ENCODE measurements at places on chromosomes 2 and 18.

DNA sequence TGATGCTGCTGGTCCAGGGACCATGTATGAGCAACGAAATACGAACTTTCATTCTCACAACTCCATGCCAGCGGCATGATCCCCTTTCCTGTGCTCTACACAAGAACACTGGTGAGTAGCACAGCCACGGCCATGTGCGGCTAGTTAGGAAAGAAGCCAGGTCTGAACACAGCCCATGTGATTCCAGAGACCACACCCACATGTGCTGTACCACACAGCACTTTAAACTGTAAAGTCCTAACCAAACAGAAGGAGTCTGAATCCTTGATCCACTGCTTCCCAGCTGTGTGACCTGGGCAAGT lies 33.0 kb upstream of the ACAA2 start:
- DNase-seq: no peak

DNA sequence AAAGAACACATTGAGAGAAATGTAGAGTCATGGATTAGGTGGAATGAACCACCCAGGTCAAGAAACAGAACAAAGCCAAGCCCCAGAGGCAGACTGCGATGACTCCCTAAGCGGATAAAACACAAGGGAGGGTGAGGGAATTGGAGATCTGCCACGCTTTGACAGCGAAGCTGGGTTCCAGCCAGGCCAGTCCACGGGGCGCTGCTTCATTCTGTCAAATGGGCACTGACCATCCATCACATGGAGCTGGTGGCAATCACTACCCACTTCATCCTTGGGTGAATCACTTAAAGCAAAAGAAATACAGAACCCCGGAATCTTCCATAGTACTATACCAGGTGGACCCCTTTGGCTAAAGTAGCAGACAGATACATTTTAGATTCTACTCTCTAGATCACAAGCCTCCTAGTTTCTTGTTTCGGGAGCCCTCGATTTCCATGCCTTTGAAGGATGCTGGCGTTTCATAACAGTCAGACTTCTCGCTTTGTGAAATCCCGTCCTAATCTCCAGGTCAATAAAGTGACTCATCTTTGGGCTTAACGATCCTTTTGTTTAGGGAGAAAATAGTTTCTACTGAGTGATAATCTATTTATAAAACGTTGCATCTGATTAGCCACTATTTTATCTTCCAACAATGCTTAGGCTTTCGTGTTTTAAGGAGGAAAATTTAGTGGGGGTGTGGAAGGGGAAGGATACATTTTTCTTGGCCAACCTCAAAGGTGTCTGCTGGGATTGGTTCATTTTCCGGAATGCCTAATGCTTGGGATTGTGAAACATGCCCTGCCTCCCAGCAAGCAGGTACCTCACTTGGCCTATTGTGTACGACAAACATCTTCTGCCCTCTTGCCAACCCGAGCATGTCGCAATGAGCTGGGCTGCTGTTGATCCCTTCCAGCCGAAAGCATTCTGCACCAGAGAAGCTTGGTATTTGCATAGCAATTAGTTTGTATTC lies 44.1 kb upstream of the HDAC4 start:
- DNase-seq: no peak

GRCh38 chr18:9787712-9788111 lies 79.6 kb downstream of the RAB31 start:
- no peak for DNase-seq

DNA sequence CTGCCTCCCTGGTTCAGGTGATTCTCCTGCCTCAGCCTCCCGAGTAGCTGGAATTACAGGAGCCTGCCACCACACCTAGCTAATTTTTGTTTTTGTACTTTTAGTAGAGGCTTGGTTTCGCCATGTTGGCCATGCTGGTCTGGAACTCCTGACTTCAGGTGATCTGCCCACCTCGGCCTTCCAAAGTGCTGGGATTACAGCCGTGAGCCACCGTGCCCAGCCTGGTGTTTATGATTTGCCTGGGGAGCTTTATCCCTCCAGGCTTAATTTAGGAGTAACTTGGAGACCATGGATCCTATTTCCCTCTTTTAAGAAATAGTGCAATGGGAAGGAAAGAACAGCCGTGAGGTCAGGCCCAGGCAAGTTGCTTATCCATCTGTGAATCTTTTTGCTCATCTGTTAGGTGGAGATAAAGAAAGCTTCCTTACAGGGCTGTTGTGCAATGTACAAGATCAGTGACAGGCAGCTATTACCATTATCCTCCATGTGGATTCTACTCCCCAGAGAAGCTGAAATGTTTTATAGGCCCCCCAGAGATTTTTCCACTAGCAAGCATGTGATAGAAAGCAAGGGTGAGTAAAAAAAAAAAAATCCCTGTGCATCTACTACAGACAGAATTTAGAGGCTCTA lies 104.9 kb upstream of the MGAT5 start:
- no peak for DNase-seq

- DNase-seq: no peak
Measured at GRCh38 chr2:16094811-16095210, 154.5 kb downstream of the MYCN start.

- no peak for DNase-seq
Measured at GRCh38 chr2:205482399-205483081, 199.8 kb upstream of the NRP2 start.

GRCh38 chr2:188870289-188870688 lies 103.9 kb upstream of the COL3A1 start:
- DNase-seq: no peak

DNA sequence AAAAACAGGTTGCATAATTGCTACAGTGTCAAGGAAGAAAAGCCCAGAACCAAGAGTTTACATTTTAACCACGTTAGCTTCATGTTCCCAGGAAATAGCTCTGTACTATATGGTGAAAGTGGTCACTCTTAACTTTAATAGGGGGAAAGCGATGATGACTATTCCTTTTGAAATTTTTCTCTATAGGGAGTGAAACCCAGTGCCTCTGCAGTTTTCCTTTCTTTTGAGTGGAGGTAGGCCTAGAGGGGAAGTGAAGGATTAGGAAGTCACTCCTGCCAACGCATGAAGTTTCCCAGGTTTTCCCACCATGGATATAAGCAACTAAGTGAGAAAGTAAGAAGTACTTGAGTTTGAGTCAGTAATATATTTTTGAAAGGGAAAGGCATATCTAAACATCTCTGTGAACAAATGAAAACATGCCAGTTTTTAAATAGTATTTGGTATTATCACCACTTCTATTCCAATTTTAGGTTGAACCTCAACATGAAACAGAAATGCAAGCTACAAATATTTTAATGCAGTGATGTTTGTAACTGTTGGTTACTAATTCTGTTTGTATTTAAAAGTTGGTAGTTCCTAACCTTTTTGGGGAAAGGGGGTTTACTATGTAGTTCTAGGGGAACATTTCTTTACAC lies 91.9 kb downstream of the VRK2 start:
- no peak for DNase-seq

- peak; percentile 22 for DNase-seq
Measured at GRCh38 chr2:113273027-113273551, 5.6 kb downstream of the PAX8 start.

GRCh38 chr18:68800075-68800474 lies 2.2 kb downstream of the CCDC102B start:
- no peak for DNase-seq

GRCh38 chr18:54737986-54738385 lies 90.3 kb upstream of the RAB27B start:
- DNase-seq: no peak

- no peak for DNase-seq
Measured at GRCh38 chr2:57886161-57886786, 160.3 kb upstream of the VRK2 start.

GRCh38 chr18:79400591-79401381 lies 5.1 kb downstream of the NFATC1 start:
- DNase-seq: peak; percentile 57

DNA sequence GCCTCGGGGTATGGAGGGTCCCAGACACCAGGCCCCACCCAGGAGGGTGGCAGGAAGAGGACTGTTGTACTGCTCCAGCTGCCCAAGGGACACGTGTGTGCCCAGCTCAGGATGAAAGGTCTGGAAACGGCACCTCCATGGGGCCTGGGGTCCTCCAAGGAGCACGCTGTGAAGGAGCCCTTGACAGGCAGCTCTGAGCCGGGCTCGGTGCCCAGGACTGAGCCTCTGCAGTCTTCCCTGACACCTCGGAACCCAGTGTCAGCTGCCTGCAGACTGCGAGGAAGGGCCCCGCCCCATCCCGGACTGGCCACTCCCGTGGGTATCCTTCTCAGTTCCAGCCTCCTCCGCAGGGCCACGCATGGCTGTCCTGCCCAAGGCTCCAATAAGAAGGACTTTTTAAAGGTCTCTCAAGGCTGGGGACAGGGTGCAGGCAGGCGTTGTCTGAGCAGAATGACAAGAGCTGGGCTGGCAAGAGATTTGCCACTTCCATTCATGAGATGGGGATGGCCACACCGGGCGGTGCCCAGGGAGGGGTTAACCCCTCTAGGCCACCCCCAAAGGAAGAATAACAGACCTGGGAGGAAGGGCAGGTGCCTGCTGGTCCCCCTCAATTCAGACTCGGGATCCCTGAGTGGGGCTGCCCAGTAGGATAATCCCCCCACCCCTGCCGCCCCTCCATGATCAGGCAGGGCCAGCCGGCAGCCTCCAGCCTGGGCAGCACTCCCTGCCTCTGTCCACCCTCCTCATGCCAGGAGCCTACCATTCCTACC lies 8.9 kb downstream of the ECEL1 start:
- no peak for DNase-seq

GRCh38 chr2:160670618-160671017 lies 177.0 kb upstream of the RBMS1 start:
- no peak for DNase-seq

GRCh38 chr2:72173640-72174321 lies 26.1 kb upstream of the CYP26B1 start:
- DNase-seq: no peak

DNA sequence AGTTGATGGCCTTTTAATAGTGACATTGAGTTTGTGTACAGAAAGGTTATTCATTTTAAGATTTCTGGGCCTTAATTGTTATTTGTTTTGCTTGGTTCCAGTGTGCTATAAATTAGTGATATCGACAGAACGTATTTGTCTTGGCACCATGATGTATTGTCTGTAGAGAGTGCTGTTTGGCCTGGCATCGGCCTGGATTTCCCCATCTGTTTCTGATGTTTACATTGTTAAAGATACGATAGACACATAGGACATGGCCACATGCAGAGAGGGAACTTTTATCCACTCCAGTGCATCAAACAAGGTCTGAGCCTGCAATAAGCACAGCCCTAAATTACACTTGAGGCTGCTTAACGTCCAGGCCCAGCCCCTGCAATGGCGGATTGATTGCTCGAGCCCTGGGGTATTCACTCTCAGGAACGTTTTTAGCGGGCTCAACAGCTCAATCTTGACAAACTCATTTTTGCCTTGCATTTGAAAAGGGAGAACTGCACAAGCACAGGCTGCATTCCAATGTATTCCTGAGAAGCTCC lies 144.7 kb downstream of the SLC4A3 start:
- DNase-seq: no peak

DNA sequence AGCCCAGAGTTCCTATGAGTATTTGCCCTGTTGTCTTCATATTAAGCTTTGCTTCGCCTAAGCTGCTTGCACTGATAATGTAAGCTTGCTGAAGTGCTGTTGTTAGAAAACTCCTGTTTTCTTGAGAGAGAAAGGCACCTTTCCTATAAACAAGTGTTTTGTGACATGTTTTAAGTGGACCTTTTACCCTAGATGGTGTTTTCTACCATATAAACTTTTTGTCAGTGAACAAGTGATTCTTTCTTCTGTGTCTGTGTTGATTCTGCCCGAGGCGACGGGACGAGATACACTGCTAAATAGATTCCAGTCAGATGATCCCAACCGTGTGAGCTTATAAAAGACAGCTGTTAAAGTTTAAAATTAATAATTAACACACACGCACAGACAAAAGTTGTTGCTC lies 24.1 kb downstream of the CABLES1 start:
- DNase-seq: no peak

DNA sequence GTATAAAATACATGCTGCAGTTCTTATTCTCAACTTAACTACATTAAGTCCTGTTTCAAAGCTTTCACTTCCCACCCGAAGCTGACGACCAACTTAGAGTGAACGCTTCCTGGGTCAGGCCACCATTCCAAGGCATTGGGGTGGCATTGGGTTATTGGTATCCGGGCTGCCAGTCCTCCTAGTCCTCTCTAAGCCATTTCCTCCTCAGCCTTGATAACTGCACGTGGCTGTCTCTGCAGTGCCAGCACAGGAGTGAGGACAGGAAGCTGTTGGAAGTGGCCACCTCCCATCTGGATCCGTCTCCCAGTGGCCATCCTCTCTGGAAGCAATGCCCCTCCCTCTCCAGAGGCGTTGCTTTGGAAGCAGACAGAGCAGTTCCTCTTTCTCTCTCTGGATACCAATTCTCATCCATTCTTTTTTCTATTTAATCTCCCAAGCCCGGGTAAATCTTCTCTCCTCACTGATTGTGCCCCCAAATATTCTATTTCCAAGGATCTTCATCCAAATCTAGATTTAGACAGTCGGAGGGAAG lies 354.7 kb downstream of the EIPR1 start:
- DNase-seq: no peak

GRCh38 chr2:133591164-133591563 lies 22.9 kb upstream of the NCKAP5 start:
- DNase-seq: no peak

DNA sequence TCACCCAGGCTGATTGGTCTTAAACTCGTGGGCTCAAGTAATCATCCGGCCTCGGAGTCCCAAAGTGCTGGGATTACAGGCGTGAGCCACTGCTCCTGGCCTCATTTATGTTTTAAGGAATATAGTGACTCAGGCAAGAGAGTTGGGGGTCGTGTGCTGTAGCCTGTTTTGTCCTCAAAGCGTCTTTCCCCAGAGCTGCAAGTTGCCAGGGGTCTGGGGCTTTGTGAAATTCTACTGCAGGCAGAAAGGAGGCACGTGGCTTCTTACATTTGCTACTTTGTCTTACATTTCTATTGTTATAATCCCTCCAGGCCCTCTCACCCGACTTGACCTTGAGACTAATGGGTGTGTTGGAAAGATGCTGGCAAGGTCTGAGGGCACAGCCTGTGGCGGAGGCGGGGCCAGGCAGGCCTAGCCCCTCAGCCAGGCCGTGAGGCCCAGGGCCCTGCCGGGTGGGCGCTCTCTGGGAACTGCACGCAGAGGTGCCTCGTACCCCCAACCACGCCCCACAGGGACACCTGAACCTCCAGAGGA lies 85.8 kb upstream of the NDUFV2 start:
- DNase-seq: no peak

DNA sequence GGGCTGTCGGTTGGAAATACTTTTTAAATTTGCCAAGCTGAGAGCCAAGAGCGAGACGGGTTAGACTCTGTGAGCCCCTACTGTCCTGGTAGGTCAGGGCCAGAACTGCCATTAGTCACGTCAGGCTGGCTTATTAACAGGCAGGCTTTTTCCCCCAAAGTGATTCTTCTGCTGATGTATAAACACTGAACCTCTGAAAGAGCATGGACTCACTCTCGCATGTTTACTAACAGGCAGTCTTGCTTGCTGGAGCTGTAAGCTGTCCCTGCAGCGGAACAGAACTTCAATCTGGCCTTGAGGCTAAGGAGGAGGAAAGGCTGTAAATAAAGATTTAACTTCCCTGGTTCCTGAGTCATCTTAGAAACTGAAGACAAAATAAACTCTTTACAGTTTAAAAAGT lies 288.4 kb downstream of the PIEZO2 start:
- no peak for DNase-seq

- DNase-seq: no peak
Measured at GRCh38 chr2:127176371-127177311, 43.5 kb downstream of the CYP27C1 start.
